ENCODE measurements at places on chromosomes 12 and 14.

- no peak for DNase-seq
Observed at GRCh38 chr12:132404951-132405741, 75.8 kb upstream of the GALNT9 start.

DNA sequence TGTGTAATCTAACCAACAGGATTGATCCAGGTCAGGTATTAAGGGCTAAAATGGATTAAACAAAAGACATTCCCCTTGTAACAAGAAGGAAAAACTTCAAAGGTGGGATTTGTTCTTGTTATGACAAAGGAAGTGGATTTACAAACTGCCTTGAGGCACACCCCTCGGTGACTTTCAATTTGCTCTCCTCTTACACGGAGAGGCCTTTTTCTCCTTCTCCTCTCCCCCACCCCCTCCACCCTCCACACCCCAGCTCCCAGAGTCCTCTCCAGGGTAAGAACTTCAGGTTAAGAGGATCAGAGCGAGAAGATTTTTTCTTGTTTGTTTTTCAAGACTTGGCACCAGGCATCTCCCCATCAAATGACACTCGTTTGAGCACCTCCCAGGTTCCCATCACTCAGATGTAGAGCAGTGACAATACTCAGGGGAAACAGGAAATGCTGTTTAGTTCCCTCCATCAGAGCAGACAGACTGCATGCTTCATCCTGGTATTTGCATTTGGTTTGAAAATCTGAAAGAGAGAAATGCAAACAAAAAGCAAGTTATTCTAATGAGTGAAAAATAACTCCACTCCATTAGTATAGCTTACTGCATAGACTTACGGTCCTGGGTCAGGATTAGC is 77.6 kb upstream of the TMEM260 start:
- no peak for DNase-seq

DNA sequence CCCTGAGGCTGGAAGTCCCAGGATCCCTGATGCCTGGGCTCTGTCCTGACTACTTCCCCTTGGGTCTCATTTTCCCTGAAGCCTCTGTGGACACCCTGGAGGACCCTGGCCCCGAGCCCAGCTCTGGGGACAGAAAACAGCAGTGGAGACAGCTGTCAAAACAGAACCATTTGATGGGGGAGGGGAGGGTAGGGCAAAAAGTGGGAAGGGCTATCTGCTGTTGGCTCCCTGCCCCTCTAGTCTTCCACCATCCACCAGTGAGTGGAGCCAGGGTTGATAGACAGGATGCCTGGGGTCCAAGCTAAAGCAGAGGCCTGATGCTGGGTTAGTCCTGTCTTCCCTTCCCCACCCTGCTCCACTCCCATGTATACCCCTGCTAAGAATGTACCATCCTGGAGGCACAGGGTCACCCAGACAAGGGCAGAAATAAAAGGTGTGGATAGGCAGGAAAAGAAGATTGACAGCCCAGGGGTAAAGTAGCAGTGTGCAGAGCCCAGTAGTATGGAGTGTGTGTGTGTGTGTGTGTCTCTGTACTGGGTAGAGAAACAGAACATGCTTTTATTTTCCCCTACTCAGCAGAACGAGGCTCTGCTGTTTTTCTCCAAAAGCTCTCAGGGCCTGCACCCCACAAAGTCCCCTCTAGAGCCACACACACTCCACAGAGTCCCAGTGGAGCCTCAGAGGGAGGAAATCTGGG is 9.8 kb downstream of the ZNF385A start:
- DNase-seq: no peak

DNA sequence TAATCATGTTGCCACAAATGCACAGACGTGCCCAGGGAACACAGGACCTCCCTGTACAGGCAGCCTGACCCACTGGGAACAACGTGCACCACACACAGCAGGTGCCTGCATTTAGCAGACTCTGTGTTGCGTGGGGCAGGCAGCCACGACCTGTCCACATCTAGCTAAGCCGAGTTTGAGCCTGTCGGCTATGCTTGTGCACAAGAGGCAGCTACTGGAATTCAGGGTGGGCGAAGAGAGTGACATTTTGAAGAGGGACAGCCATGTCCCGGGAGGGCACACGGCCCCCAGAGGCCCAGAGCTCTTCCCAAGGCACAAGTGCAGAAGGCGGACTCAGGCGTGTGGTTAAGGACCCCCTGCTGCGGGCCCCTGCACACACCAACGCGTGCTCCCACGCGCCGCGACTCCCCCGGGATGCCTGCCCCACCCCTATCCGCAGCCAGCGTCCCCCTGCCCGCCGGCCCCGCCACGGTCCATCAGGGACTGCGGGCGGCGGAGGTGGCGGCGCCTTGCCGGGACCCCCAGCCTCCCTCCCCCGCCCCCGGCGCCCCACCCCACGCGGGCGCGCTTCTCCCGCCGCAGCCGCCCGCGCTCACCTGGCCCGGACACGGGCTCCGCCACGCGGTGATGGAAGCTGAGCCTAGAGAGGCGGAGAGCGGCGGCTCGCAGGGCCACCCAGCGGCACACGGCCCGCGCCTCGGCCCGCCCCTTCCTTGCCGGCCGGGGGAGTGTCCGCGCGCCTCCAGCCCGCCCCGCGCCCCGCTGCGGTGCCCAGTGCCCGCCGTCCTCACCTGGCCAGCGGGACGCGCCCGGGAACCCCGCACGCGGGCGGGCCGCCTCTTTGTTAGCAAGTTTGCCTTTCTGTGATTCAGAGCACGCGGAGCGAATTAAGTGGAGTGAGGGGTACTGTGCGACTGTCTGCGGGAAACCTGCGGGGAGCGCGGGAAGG is 125.3 kb upstream of the PRMT8 start:
- DNase-seq: no peak

DNA sequence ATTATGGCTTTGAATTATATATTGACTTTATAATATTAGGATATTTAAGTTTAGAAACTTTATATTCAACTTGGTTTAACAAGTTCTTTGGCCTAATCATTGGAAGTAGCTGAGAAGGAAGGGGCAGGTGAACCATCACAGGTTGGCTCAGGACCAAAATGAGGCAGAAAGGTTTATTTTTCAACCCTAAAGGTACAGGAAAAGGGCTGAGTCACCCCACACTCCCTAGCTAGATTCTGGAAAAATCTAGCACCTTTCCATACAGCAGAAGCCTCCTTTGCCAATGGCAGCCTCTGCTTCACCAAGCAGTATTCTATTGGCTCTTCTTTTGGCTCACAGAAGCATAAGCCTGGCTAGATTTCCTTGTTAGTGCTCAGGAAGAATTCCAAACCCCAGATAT is 19.3 kb upstream of the MED6 start:
- no peak for DNase-seq

DNA sequence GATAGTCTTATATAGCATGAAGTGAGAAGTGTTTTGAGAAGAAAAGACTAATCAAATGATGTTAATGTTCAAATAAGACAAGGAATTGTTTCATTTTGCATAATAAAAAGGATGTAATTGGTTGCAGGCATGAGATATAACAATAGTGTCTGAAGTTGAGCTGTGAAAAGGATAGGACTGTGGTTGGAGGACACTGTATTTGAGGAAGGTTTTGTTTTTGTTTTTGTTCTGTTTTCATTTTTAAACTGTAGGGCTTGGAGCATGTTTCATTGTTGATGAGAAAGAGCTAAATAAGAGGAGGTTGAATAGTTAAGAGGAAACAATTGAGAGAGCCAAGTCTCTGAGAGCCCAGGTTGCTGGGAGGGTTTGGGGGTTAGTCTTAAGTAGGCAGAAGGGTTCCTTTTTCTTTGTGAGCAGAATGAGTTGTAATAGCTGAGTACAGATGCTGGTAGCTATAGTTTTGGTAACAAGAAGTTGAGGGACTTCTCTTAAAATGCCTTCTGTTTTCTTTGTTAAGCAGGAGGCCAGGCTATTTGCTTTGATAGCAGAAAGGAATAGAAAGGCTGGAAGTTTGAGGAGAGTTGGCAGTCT is 58.4 kb downstream of the CCDC91 start:
- DNase-seq: no peak

DNA sequence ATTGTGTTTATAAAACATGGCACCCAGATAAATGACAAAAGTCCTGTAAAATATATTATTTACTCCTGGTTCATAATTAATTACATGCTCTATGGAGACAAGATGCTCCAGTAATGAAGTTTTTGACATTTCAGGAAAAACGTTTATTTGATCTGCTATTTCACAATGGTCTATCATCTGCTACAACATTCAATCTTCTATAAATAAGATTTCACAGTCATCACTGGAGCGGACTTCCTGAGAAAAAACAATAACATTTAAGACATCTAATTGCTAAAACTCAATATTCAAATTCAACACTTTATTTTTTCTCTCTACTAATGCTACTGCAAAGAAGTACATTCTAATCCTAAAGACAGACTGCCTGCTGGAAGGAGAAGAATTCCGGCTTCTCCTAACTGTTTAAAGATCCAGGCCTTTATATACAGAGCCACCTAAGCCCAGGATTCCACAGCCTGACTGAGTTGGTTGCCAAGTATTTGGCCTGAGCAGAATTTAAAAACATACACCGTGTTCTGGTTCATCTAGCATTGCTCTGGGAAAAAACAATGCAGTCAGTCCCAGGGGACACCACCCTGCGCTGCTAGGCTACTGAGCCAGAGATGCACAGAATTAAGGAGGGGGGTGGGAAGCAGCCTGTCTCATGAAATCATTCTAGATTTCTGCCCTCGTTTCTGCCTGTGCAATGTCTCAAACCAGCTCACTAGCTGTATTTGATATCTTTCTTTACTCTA is 58.0 kb downstream of the TMTC1 start:
- DNase-seq: no peak

- DNase-seq: no peak
Observed at GRCh38 chr12:49598527-49598926, 6.9 kb downstream of the FAM186B start.

DNA sequence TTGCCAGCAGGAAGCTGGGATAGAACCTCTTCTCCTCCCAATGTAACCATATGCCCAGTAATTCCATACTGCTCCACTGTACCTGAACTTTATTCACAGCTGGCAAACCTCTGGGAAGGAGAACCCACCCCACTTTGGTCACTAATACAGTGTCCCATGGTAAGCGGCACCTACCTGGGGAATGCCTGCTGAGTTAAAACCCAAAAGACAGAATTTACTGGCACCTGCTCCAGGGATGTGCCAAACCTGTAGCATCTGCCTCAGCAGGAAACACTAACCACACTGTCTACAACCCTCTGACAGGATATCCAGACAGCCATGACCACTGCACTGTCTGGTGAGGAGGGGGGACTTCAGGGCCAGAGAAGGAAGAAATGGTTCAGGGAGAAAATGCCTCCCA is 26.6 kb downstream of the DDX24 start:
- DNase-seq: no peak

DNA sequence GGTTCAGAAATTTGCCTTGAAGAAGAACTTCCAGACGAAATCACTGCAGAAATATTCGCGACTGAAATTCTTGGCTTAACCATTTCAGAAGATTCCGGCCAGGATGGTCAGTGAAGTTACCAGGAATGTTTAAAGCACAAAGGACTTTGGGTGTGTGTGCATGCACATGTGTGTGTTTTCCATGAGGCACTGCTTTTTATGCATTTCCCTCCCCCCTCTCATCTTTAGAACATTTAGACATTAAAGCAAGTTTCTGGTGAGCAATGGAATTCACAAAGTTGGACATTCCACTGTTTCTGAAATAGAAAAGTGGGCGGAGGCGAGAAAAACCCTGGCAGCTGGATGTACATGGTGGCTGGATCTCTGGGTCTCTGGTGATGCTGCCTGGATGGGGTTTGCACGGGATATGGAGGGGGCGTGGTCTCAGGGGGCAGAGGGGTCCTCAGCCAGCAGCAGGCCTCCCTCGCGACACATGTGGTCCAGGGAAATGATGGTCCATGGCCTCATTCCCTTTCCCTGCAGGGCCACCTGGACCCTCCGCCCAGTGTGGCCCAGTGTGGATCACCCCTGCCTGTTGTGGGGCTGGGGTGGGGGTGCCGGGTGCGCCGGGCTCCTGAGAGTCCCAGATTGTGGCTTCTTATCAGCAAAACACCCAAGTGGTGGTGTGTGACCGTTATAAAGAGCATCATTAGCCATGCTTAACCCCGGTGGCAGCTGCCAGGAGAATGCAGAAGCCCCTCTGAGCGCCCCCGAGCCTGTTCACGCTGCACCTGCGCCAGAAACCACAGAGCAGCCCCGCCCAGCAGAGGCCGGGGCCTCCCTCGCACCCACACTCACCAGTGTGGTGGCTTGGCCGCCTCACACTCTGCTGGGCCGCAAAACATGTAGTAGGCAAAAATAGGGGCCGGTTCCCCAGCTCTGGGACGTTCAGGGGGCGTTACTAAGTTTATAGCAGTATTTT is 17.8 kb upstream of the BCL7A start:
- DNase-seq: no peak

DNA sequence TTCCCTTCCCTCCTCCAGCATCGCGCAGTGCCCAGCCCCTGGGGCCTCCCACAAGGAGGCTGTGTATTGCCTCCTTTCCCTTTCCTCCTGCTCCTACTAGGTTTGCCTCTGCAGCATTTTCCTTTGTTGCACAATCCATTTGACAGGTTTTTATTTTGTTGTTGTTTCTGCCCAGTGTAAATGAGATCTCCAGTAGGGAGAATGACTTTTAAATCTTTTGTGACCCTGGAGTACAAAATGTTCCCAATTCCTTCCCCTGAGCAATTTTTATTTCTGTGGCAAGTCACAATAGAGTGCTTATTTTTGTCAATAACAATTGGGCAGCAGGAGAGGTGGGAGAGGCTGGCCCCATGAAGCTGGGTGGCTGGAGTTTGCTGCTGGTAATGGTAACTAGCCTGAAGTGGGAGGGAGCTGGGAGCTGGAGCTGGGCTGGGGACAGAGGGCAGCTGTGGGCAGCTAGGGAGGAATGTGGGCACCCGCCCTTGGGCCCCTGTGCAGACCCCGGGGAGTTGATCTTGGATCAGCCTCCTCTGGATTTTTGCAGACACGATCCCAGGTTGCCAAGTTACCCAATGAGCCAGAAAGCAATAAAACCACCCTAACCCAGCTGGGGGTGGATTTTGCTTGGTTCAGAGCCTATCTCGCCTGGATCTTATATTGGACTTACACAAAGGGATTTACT is 160.1 kb downstream of the KTN1 start:
- DNase-seq: no peak

GRCh38 chr12:22016982-22017381 is 29.0 kb upstream of the CMAS start:
- DNase-seq: no peak

DNA sequence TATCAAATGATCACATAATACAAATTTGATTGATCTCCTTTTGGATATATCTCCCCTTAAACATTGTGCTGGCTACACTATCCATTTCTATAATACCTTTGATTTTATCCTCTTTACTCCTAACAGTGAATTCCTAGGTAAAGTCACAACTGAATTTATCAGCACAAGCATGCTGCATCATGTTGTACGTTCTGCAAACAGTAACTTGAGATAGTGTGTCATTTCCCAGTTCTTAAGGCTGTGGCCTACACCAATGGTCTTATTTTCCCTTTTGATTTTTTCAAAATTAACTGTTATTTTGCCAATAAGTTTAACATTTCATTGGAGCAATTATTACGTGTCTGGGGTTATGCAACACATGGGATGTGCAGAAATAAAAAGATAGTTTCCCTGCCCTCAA is 24.8 kb downstream of the PRKCH start:
- no peak for DNase-seq

DNA sequence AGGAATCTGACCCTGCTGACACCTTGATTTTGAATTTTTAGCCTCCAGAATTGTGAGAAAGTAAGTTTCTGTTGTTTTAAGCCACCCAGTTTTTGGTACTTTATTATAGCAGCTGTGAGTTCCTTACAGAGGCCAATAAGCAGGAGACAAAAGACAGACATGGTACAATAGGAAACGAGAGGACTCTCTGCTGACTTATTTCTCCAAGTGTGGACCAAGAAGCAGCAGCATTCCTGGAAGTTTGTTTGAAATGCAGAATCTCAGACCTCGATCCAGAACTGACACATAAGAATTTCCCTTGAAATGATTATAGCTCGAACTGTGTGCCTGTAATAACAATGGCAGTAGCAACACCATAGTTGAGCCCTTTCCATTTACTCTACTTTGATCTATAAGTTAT is 31.9 kb upstream of the LUM start:
- no peak for DNase-seq

Measured in HS-5 (cell line).